ENCODE measurements at places on chromosomes 7 and 10. TPM values are rescaled to one million over a fixed set of nuclear protein-coding genes. Genes with fewer than 3 reads are reported as not detected.

- no peak for DNase-seq
These were observed 5.6 kb downstream of the MDH2 start for GRCh38 chr7:76053461-76053860.

- peak; percentile 63 for DNase-seq
These were observed 104.2 kb downstream of the ARID5B start for GRCh38 chr10:62005687-62006086.

GRCh38 chr10:117680601-117681000, 138.1 kb downstream of the EMX2 start:
- no peak for DNase-seq

- peak; percentile 83 for DNase-seq
These were observed 219.7 kb downstream of the TRIL start for GRCh38 chr7:28738412-28738811.

- DNase-seq: no peak
These were observed 205.1 kb upstream of the CXCL12 start for GRCh38 chr10:44589944-44590449.

DNA sequence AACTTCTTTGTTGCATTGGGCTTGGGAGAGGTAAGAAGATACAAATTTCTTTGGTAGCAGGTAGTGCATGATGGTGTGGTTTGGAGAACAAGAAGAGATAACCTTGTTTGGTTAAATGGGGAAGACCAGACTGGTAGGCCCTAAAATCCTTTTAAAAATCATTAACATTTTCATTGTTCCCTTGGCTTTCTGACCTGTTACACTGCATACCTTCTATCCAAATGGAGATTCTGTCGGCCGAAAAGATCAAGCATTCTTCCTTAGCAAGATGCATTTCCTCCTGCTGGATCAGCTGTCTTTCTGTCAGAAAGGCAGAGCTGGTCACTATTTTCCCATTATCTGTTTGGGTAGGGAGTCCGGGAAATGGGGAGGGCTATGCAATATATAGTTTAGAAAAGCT, 33.7 kb downstream of the AGK start:
- DNase-seq: no peak

DNA sequence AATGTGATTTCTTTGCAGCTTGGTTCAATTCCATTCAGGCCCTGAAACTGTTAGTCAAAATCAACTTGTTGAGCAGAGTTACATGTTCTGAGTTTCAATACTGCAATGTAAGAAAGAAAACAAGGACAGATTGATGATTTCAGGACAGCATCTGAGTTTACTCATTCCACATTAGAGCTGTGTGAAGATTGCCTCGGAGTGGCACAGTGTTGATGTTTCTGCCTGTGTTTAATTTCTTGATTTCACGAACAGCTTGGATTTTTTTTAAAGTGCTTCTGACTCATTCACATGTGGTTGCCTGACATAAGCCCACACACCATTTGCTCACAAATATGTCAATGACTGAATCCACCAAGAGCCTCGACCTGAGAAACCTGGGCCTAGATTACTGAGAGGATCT, 101.2 kb upstream of the PARD3 start:
- peak; percentile 86 for DNase-seq

- no peak for DNase-seq
These were observed 2.2 kb upstream of the VSTM4 start for GRCh38 chr10:49117376-49118070.

- peak; percentile 48 for DNase-seq
These were observed 38.7 kb downstream of the RAB18 start for GRCh38 chr10:27542812-27543211.

DNA sequence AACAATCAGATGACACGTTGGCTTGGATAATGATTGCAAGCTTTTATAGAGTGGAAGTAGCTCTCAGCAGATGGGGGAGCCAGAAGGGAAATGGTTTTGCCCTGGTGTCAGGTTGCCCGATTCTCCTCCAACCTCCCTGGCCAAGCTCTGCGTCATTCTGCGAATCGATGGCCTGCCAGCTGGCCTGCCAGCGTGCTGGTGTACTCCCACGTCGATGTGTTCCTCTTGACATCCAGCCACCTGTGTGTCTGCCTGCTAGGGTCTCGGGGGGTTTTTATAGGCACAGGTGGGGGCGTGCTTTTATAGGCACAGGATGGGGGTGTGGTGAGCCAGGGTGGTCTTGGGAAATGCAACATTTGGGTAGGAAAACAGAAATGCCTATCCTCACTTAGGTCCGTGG, 4.6 kb downstream of the NET1 start:
- no peak for DNase-seq

- DNase-seq: no peak
These were observed 11.3 kb downstream of the SPAM1 start for GRCh38 chr7:123936388-123936787.

DNA sequence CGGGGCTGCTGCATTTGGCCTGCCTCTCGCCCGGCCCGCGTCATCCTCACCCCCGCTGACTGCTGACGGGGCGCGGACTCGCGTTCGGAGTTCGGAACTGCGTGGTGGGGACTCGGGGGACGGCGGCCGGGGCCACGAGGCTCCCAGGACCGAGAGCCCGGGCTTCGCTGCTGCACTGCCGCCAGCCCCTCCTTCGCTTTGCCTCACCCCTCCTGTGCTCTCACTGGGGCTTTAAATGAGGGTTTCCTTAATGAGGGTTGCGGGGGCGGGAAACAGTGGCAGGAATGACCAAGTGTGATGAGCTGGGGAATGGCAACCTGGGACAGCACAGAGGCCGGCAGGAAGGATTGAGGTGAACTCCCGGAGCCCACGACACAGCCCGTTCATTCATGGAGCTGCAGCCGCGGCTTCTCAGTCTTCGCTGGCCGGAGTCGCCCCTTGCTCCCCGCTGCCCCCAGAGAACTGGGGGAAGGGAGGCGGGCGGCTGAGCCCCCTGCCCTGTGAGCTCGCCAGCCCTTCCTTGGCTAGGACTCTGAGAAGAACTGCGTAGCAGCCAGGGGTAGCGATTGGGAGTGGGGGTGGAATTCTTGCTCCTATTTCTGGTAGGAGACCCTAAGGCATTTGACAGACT, 1.5 kb upstream of the LRRC4 start:
- DNase-seq: no peak

- DNase-seq: no peak
These were observed 128.7 kb downstream of the KBTBD2 start for GRCh38 chr7:32762925-32763293.

- DNase-seq: no peak
These were observed 59.5 kb downstream of the ST8SIA6 start for GRCh38 chr10:17394854-17395253.

GRCh38 chr10:22301193-22301592, 15.0 kb upstream of the COMMD3 start:
- DNase-seq: no peak

DNA sequence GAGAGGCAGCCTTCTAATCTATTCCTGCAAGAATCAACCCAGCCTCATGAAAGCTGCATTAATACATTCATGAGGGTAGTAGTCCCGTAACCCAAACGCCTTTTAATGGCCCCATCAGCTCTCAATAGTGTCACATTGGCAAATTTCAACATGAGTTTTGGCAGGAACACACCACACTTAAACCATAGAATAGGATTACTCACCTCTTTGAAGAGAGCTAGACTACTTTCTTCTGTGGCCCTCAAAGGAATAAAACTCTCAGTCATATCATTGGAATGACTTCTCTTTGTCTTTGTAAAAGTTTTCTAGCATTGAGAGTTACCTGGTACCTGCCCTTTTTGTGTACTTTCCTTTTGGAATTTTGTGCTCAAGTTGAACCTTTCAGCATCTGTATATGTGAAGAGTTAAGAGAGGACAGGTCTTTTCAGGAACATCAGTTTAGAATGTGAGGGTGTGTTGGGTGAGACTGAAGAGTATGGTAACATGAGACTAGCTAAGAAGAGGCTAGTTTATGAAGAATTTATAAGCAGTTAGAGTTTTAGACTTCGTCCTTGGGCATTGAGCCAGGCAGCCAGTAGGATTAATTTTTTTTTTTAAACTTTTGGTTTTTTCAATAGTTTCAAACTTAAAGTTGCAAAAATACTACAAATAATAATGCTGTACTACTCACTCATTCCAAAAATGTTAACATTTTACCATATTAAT, 92.6 kb downstream of the MLLT10 start:
- DNase-seq: peak; percentile 11

GRCh38 chr10:10870523-10871241, 147.0 kb upstream of the CELF2 start:
- DNase-seq: no peak

DNA sequence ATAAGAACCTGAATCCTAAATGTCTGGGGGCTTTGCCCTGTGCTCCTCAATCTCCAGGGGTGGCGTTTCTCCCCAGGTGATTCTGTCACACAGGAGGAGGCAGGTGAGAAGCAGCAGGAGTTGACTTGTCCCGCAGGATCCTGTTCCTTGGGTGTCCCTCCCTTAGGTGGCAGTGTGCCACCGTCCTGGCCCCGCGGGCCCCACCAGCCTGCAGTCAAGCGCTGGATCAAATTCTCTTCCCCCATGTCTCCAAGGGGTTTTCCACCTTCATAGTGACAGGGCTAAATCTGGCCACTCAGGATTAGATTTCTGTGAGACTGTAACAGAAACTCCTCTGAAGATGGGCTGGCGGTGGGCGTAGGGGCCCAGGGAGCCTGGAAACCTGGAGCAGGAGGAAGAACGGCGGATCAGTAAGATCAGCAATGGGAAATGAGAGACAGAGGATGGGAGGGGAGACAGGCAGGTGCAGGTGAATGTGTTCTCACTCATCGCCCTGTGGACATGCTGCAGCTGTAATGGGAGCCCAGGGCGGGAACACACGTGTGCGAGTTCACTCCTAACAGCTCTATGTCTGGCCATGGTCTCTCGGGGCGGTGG, 329.2 kb upstream of the COBL start:
- no peak for DNase-seq

DNA sequence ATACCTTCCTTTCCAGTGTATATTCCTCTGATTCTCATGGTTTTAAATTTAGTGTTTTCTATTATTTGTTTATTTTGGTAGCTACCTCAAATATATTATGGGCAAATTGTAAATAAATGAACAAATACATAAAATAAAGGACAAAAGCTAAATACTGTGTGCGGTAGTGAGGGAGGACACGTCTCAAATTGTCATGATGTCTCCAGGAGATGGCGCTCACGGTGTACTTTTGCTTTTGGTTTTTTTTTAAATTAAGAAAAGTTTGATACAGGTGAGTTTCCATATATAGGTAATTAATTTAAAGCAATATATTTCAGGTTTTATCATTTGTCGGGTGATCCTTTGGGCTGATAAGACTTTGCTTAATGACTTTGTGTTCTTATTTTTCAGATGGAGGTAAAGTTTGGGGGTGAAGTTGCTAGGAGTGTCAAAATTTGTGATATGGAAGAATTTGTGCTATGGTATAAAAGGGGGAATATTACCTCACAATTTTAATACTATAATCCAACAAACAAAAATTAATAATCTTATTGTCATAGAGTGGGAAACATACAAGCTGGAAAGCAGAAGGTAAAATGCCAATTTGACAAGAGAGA, 68.4 kb upstream of the TMEM229A start:
- no peak for DNase-seq

GRCh38 chr7:46389146-46389545, 468.1 kb upstream of the IGFBP3 start:
- no peak for DNase-seq

- DNase-seq: no peak
These were observed 22.3 kb upstream of the RET start for GRCh38 chr10:43054593-43054992.

DNA sequence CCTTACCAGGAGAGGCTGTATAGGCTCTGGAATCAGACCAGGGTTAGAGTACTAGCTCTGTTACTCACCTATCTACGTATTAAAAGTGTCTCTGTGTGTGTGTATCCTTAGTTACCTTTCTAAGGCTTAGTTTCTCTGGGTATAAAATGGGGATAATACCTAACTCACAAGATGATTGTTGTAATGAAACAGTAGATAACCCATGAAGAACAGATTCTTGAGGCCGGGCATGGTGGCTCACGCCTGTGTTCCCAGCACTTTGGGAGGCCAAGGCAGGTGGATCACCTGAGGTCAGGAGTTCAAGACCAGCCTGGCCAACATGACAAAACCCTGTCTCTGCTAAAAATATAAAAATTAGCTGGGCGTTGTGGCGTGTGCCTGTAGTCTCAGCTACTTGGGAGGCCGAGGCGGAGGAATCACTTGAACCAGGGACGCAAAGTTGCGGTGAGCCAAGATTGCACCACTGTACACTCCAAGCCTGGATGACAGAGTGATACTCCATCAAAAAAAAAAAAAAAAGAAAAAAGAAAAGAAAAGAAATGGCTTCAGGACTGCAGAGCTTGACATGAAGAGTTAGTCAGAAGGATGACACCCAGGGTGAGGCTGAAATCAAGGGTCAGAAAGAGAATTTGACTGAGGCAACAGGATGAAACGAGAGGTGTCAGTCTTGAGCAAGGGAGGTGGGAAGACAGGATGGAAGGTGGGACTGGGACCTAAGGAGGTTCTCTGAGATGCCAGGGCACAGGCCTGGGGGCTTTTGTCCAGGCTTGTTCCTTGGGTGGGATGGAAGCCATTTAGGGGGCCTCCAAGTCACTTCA, 33.4 kb downstream of the PRKAR2B start:
- DNase-seq: no peak

DNA sequence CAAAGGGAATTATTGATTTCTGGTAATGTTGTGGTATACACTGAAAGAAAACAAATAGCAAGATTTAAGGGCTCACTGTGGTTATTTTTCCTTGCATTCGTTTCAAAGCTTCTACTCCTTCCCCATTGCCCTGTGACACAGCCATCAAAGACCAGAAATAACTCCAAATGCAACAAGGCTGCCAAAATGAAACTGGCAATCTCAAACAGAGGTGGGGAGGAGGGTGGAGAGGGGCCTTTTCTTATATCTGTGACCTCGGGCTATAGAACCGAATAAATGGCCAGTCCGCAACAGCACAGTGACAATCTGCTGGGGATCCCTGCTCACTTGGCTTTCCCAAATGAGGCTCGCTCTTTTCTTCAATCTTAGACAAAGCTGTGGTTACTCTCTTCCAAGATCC, 17.4 kb upstream of the SPOCK2 start:
- DNase-seq: no peak

DNA sequence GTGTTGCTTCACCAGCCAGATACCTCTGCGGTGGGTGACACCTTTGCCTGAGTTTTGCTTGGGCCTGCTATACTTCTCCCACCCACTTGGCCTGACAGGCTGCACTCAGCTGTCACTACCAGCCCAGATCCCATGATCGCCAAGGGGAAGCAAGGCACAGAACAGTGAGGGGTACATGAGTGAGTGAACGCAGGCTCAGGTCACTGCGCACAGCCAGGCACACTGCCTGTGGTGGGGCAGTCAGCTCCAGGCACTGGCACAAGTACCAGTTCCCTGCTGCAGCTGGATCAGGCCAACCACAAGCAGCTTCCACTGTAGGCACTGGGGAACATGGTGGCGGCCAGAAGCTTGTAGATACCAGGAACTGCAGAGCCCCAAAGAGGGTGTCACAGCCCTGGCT, 441.9 kb upstream of the GRM3 start:
- no peak for DNase-seq

GRCh38 chr7:71665716-71666115, 533.8 kb downstream of the GALNT17 start:
- no peak for DNase-seq

- DNase-seq: peak; percentile 41
These were observed 49.4 kb upstream of the ARL4A start for GRCh38 chr7:12637819-12638592.

- DNase-seq: no peak
These were observed 8.7 kb downstream of the SLC18A2 start for GRCh38 chr10:117249493-117250093.

Gene LRRC4
- total RNA-seq: 0.38 TPM

Gene AOAH
- not detected for total RNA-seq

Gene SAMD9L
- 18.5 TPM for total RNA-seq

Gene KCP
- total RNA-seq: 0.13 TPM

Gene FKBP6
- total RNA-seq: not detected

Gene GNAT3
- not detected for total RNA-seq

Gene ASB10
- total RNA-seq: not detected

Gene PLPP4
- total RNA-seq: 0.46 TPM

Gene DRGX
- not detected for total RNA-seq
